Activated T-helper 1 cell treated with anti-CD3 and anti-CD28 coated beads, Interleukin-2, amount 50 U/mL, for 16 hours (primary cell): ENCODE measurements at places on chromosomes 7 and 10.

DNA sequence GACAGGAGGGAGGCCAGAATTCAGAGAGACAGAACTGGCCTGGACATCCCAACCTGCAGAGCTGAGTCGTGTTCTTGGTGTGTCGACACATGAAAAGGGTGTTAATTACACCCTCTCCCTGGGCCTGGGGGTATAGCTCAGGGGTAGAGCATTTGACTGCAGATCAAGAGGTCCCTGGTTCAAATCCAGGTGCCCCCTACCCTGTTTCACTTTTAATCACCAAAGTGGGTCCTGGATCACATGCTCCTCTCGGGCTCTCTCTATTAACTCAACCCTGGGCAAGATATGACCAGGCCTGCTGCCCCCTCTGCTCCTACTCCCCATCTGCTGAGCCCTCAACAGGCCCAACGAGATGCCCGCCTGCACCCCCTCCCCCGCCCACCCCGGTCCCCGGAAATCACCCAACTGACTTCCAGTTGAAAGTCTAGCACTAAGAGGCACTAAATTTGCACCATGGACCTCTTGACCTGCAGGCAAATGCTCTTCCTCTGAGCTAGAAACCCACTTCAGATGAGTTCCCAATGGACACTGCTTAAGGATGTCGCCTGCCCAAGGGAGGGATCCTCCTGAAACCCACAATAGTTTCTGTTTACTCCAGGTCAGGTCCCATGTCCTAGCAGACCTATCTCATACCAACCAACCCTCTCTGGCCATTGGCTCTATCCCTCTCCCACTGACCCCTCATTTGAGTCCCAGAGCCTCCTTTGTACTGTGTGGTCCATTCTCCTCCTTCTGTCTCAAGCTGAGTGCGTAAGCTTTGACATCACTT, 137.6 kb downstream of the ZNF467 start:
- DNase-seq: no peak

GRCh38 chr7:111765751-111766643, 203.7 kb upstream of the IMMP2L start:
- DNase-seq: no peak

GRCh38 chr10:92755725-92756124, 66.0 kb downstream of the HHEX start:
- DNase-seq: no peak

DNA sequence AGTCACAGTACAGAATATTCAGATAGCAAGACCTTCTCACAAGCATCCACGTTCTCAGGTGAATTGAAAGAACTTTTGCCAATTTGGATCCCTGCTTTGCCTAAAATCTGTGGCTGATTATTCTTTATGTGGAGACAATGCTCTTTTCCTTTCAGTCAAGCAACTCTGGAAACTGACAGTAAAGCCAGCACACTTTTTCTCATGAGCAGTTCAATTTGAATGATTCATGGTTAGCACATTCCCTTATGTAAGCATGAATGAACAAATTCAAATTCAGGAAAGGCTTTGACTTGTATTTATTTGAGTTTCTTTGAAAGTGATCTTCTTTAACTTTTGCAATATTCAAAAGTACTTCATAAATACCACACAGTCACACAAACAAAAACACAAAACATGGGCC, 57.6 kb downstream of the MEOX2 start:
- no peak for DNase-seq

- DNase-seq: no peak
These were observed 273.3 kb downstream of the CAMK1D start for GRCh38 chr10:12622691-12623090.

GRCh38 chr10:20405761-20406160, 491.4 kb downstream of the NEBL start:
- DNase-seq: no peak

DNA sequence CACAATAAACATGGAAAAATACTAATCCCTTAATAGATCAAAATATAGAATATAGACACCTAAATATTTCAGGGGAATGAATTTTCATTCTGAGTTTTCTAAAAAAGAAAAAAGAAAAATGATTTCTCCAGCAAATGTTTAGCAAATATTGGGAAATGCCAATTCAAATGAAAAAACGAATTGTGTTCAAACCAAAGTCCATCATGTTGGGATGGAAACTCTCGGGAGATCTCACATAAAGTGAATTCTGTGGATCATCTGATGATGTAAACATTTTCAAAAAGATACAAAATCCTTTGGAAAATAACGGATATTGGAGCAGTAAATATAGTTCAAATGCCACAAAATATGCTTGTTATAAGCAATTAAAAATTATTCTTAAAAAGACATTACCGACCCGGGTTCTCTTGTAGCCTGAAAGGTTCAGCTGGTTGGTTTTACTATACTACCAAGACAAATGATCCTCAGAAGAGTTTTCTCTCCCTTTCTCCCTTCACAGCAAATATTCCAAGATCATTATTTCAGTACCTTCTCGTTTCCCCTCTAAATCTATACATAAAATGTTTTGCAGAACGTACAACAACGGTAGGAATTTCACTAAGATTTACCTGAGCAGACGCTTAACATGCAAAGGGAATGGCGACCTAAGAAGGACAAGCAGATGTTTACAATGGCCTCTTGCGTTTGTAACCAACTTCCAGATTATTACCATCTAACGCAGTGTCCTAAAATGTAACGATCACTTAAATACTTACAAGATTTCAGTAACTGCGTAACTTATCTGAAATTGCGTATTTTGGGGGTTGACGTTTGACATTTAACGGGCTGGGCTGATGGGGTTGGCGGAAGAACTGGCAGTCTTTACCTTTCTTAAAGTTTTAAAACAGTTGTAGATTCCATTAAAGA, 2.5 kb downstream of the HOXA13 start:
- no peak for DNase-seq

- DNase-seq: no peak
These were observed 50.7 kb downstream of the PDGFA start for GRCh38 chr7:468681-469562.

DNA sequence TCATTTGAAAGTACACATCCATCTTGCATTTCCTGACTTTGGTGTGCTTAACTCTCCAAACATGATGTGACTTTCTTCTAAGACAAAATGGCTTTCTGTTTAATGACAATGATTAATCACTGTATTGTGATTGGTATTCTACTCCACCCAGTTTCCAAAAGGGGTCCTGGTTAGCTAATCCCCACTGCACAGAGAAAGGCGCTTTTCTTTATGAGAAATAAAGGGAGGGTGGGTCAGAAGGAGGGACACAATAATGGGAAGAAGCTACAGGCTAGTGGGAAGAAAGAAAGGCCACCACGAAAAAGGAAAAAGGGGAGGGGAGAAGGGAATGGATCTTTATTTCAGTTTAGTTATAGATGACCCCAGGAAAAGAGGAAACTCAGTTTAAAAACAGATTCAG, 69.2 kb downstream of the PRTFDC1 start:
- no peak for DNase-seq

- no peak for DNase-seq
These were observed 816.4 kb downstream of the GRM8 start for GRCh38 chr7:126436213-126436868.

- DNase-seq: no peak
These were observed 141.3 kb upstream of the VKORC1L1 start for GRCh38 chr7:65731562-65732035.

GRCh38 chr10:44053391-44053790, 331.5 kb downstream of the CXCL12 start:
- no peak for DNase-seq

DNA sequence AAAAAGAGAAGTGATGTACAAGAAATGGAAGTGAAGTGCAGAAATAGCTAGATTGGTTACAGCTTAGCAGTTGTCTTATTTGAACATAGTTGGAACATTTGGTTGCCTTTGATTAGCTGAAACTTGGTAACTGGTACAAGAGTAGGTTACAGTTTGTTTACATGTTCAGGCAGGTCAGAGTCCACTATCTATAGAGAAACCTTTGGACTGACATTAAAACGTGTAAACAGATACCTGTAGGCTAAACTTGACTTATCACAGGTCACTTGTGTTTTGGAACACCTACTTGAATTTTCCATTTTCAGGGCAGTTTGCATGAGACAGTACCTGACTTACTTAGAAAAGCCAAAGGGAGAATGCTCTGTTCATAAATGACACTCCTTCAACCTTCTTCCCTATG, 28.5 kb upstream of the CYP2C8 start:
- DNase-seq: no peak

- DNase-seq: no peak
These were observed 168.9 kb downstream of the SNX10 start for GRCh38 chr7:26460351-26461085.

DNA sequence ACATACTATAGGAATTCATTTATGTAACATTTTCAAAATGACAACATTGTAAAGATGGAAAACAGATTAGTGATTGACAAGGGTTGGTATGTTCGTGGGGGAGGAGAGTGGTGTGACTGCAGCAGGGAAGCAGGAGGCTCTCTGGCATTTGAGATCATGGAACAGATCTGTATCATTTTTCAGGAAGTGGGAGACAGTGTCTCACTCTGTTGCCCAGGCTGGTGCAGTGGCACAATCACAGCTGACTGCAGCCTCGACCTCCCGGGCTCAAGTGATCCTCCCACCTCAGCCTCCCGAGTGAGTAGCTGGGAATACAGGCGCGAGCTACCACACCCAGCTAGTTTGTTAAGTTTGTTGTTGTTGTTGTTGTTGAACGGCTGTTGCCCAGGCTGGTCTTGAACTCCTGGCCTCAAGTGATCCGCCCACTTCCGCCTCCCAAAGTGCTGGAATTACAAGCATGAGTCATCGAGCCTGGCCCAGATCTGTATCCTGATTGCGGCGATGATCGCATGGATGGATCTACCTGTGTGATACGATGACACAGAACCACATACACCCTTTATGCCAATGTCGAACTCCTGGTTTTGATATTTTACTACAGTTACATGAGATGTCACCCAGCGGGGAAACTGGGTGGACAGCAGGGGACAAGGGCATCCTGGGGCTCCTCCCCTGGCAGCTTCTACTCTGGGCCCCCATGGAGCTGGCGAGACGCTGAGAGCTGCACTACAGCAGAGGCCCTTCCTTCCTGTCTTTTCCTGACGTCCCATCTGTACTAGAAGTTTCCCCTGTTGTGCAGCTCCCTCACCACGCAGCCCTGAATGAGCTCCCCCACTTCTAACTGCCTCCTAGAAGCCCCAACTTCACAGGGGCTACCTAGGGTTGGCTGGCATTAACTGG, 12.3 kb upstream of the CYTH3 start:
- DNase-seq: no peak

DNA sequence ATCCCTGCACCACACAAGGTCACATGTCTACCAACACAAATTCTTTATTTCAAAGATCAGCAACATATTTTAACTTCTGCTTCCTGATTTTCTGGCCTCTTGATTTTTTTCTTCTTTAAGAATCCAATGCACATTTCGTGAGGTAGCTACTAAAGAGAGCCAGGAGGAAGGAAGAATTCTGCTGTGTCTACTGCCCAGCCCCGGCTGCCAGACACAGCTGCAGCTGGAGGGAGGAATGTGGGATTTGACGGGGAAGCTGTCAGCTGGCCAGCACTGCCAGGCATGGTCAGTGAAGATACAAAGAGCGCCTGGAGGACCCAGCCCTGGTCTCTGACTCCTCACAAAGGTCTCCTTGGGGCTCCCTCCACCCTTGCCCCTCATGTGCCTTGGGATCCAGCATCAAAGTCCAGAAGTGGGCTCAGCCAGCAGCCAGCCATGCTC, 6.9 kb upstream of the AOC1 start:
- no peak for DNase-seq

GRCh38 chr10:96772196-96772595, 51.9 kb upstream of the PIK3AP1 start:
- no peak for DNase-seq

DNA sequence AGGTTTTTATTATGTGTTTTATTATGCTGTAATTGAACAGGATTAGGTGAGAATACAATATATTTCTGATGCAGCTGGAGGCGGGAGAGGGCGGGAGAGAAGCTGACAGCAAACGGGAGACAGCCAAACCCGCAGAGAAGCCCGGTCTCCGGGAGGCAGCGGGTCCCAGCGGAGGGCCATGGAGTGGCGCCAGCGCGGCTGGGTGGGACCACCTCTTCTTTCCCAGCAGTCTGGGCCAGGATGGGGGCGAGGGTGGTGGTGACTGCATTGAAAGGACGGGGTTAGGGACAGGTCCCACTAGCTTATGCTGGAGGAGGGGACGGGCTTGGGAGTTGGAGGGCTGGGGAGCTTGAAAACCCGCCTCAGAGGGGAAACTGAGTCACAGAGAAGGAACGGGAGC, 14.5 kb upstream of the KAZALD1 start:
- DNase-seq: no peak

DNA sequence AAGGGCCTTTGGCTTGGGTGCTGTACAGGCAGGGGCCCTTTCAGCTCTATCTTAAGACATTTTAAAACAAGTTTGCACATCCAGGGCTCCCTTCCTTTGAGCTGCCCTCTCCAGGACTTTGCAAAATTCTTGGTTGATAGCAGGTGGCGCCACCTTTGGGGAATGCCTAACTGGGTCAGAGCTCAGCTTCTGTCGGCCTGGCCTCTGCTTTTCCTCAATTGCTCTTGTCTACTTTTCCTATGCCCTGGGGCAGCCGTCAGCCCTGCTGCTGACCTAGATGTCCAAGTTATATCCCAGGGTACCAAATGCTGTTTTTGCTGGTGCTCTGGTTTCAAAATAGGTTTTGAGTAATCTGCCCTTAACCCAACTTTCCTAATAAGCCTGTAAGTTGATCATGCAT, 65.8 kb downstream of the APBB1IP start:
- no peak for DNase-seq

- no peak for DNase-seq
These were observed 476.6 kb downstream of the GATA3 start for GRCh38 chr10:8531116-8531515.

DNA sequence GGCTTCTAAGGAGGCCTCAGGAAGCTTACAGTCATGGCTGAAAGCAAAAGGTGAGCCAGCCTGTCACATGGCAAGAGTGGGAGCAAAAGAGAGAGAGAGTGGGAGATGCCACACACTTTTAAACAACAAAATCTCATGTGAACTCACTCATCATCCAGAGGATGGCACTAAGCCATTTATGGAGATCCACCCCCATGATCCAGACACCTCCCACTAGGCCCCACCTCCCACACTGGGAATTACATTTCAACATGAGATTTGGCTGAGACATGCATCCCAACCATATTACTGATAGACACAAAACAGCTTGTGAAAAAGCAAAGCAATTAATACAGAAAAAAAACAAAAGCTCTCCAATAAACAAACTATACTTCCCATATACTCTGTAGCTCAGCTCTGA, 210.3 kb downstream of the GALNT17 start:
- DNase-seq: no peak

DNA sequence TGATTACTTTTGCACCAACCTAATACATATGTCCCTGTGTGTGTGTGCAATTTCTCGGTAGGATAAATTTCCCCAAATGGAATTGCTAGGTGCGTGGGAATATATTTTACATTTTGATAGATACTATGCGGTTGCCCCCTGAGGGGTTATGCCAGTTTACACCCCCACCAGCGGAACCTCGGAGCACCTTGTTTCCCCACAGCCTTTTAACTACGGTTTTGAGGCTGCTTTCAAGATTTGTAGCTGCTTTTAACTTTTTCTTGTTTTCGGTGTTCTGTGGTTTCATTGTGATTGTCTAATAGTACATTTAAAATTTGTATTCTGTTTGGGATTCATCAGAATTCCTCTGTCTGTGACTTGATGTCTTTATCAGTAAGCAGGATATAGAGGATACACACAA, 22.0 kb downstream of the PROSER2 start:
- DNase-seq: no peak

- DNase-seq: no peak
These were observed 65.1 kb downstream of the GNA12 start for GRCh38 chr7:2779051-2779450.
